ENCODE measurements at places on chromosomes 2 and 18.

DNA sequence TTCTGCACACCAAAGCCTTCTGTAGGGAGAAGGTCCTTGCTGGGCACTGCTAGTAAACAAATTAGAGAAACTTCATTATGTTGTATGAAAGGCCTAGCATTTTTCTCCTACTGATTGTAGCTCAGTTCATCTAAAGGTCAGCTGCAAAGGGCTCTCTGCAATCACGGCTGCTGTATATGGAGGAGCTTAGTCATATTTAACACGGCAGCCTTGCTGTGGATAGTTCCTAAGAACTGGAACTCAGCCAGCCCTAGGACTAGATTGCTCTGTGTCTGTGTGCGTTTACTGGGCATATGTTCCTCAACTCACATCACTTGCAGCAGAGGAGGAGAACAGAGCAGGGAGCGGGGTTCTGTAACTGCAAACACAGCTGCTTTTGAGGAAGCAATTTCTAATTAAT is 1103.9 kb upstream of the KLHL29 start:
- no peak for DNase-seq

DNA sequence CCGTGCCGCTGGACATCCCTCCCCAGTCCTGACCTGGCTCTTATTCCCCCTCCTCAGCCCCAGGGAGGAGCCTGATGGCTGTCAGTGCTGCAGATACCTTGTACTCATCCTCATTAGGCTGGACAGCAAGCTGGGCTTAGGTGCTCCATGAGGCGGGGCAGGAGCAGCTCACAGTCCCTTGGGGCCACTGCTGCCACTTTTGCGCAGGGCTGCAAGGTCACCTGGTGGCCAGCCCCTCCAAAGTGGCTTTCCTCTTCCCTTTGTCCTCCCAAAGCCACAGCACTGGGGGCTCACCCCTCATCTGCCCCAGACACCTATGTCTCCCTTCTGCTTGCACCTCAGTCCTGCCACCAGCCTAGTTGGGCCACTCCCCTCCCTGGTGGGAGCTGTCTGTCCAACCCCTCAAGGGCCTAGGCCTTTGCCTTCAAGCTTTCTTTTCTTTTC is 60.8 kb downstream of the FAM168B start:
- DNase-seq = no peak

DNA sequence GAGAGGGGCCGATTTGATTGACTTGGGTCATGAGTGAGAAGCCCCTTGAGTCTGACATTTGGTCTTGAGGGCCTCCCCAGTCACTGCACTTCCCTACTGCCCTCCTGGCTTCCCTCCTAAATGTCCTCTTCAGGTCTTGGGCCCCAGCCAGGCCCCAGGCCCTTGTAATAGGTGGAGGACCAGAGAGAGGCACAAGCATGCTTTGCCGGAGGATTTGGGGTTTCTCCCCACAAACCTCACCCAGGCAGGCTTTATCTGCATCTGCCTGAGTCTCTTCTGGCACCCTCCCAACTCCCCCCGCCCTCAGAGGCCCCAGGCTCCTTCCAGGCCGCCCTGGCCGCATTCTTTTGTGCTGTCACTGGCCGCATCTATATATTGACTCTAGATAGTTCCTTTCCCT is 270.7 kb downstream of the HAUS1 start:
- no peak for DNase-seq

GRCh38 chr2:103232865-103233264 is 471.0 kb downstream of the TMEM182 start:
- DNase-seq = no peak

GRCh38 chr18:75074196-75075015 is 134.5 kb downstream of the PTGR3 start:
- DNase-seq = no peak

DNA sequence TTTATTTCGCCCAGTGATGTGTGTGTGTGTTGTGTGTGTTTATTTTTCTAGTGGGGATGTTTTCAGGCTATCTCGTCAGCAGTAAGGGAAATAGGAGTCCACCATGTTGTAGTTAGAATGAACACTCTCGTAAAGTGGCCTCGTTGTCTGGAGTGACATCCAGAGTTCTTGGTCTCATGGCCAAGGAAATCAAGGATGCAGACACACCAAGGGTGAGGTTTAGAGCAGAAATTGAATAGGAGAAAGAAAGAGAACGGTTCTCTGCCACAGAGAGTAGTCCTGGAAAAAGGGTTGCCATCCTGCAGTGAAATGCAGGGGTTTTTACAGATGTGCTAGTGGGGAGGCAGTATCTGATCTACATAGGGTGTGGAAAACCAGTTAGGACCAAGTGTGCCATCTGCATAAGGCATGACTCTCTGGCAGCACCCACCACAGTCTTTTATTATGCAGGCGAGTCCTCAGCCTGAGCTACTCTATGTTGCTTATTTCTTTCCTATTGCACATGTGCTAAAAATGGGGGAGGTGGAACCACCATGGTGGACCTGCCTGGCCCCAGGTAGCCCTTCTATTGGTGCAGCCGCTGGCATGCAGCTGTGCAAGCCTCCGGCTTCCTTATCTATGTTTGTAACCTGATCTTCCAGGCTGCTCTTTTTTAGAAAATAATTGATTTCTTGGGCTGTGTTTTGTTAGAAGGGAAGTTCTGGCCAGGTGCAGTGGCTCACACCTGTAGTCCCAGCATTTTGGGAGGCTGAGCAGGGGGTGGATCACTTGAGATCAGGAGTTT is 23.2 kb downstream of the RALB start:
- DNase-seq = no peak

DNA sequence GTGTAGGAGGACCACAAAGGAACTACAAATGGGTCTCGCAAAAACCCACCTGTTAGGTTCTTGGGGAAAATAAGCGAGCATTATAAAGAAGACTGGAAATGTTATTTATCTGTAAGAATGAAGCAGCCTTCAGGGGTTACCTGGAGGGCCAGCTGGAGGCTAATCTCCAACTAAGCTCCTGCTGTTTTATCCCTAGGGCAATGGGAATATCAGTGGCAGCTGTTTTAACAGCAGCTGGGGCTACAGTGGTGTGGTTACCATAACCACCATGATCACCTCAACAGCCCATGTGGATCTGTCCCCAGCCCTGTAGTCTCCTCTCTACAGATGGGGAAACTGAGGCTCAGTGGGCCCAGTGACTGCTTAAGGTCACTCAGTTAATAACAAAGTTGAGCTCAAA is 108.1 kb downstream of the FTCDNL1 start:
- no peak for DNase-seq

- no peak for DNase-seq
Measured at GRCh38 chr2:173151671-173152401, 76.2 kb downstream of the MAP3K20 start.

- no peak for DNase-seq
Measured at GRCh38 chr18:9417073-9417851, 58.1 kb upstream of the RALBP1 start.

GRCh38 chr2:40450796-40451430 is 977 bp downstream of the SLC8A1 start:
- peak; percentile 64 for DNase-seq

- no peak for DNase-seq
Measured at GRCh38 chr2:236656166-236656565, 86.5 kb downstream of the ACKR3 start.

DNA sequence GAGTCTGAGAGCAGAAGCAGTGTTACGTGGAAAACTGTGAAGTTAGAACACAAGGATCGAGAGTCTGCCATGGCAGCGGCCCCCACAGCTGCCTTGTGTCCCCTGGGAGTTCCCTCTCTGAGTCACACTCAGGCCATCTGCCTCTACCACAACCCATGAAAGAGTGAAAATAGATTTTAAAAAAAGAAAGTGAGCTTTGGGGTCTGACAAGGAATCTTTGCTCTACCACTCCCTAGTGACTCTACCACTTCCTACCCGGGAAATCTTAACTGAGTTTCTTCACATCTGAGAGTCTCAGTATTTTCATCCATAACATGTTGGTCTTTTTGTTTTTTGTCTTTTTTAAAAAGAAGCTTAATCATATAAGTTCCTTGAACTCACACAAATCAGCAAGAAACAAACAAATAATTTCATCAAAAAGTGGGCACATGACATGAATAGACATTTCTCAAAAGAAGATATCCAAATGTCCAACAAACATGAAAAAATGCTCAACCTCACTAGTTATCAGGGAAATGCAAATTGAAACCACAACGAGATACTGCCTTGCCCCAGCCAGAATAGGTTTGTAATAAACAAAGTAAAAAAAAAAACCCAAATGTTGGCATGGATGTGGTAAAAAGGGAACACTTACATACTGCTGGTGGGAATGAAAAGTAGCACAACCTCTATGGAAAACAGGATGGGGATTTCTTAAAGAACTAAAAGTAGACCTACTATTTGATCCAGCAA is 2.4 kb upstream of the MSGN1 start:
- peak; percentile 56 for DNase-seq

- DNase-seq = no peak
Measured at GRCh38 chr18:58756596-58757240, 85.5 kb downstream of the MALT1 start.

DNA sequence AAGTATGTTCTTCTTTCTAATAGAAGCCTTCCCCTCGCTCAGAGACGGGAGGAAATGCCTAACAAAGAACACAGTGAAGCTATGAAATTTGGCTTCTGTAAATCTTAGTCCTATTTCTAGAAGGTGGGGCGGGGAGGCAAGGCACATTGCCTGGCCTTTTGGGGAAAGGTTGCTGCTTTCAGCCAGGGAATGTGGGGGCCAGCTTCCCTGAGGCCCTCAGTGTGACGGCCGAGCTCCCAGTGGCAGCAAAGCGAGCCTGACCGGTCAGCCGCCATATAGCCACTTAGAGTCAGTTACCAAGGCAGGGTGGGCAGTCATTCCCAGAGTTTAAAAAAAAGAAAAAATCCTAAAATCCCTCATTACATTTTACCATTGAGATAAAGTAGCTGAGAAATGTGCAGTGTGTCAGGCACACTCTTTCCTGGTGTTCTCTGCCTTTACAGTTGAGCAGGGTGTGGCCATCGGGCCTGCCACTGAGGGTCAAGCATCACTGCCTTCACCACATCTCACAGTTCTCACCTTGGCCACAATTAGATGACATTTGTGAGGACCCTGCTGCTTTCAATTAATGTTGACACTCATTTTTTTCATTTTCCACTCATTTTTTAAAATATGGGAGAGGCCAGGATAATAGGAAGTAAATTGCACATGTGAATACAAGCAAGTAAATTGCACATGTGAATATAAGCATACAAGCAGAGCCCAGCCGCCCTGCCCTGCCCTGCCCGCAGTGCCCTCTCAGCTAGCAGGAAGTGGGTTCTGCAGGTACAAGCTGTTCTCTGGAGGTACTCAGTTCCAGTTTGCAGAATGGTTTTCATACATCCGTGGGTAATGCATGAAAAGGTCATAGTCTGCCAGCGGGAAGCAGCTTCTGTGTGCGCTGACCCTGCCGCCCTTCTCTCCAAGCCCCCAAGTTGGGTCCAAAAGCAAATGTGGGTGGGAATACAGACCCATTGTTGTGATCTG is 76.9 kb downstream of the WDSUB1 start:
- no peak for DNase-seq

- no peak for DNase-seq
Measured at GRCh38 chr2:132941296-132942020, 271.5 kb upstream of the LYPD1 start.

GRCh38 chr2:62270728-62271127 is 74.8 kb downstream of the B3GNT2 start:
- no peak for DNase-seq

- no peak for DNase-seq
Measured at GRCh38 chr2:78353168-78353567, 672.3 kb upstream of the REG3G start.

GRCh38 chr2:128544321-128545037 is 225.8 kb upstream of the HS6ST1 start:
- no peak for DNase-seq

GRCh38 chr2:146982393-146982846 is 862.4 kb upstream of the ACVR2A start:
- no peak for DNase-seq

DNA sequence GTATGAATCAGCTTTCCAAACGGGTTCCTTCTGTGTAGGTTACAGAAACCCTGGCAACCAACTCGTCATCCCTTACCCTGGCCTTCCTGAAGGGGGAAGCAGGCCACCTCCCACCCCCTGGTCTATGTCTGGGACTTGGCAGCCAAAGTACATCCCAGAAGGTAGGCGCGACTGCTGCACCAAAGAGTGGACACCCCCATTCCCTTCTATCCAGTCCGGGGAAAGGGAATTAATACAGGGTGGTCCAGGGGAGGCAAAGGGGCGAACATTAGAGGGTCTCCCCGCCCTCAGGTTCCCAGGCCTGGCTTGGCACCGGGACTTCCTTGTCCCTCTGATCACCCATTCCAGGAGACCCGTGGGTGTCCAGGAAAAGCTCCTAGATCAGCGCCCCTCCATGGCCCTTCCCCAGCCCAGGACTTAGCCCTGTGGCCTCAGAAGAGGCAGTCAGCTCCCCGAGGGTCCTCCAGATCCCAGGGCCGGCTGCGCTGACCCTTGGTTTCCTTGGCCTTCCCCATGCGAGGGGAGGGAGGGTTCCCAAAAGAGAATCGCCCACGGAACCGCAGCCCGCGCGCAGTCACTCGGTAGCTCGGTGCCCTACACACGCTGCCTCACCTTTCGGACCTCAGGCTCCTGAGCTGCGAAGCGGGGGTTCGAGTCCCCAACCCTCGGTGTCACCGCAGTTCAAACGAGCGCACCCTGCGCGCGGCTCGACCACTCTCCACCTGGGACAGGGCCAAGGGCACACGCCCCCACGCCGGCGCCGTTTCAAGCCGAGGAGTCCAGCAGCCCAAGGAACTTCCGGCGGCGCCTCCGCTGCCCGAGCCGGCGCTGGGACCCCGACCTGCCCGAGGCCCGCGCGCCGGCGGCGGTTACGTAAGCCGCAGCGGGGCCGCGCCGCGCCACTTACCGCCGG is at the start of gene PER2:
Gene PER2, minus strand, starts transcription at position 874 of the 913 bp plus-strand sequence. CDS start 10,674 bp downstream, outside the sequence.
- peak; percentile 61 for DNase-seq

- DNase-seq = peak; percentile 85
Measured at GRCh38 chr2:10911291-10912075, at the start of gene KCNF1. TSS of gene KCNF1 (plus strand) at chr2:10911934. CDS start at chr2:10912427, 493 bp downstream.

DNA sequence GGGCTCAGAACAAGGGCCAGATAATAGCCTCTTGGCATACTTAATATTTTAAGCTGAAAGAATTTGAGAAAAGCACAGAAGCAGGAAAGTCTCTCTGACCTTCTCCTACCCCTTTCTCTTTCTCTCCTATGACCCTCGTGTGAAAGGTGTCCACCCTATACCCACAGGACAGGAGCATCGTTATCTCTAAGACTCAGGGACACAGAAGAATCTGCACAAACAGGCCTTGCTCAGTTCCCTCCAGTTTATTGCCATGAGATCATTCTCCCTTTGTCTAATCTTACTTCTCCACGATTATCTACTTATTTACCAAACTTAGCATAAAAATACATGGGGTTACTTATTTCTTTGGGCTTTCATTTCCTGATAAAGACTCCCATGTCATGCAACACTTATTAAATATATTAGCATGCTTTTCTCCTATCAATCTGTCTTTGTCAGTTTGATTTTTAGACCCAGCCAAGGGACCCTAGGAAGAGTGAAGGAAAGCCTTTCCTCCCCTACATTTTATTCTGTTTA is 370.7 kb downstream of the DLGAP1 start:
- DNase-seq = no peak

GRCh38 chr2:151767536-151767935 is 33.3 kb upstream of the NEB start:
- DNase-seq = no peak

DNA sequence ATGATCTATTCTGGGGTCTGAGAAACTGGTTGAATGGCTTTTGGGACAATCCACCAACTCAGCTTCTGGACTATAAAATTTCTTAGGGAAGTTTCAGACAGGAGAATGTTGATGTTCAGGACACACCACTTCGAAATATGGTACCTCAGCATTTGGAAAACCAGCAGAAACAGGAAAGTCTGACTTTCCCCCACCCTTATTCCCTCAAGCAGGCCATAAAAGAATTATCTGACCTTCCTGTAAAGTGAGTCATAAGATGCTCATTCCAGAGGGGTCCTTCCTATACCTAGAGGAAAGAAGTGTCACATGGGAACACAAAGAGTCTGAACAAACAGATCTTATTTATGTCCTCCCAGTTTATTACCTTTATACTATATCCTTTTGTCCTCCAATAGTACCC is 415.0 kb downstream of the CPS1 start:
- DNase-seq = no peak
